ENCODE measurements at places on chromosomes 13 and 19. TPM values are rescaled to one million over a fixed set of nuclear protein-coding genes. Genes with fewer than 3 reads are reported as not detected.

CCDC61 gene
- total RNA-seq = 6.2 TPM

ICAM1 gene
- 4.9 TPM for total RNA-seq

PSG5 gene
- total RNA-seq = not detected

RFPL4A gene
- total RNA-seq = not detected

WDR83 gene
- total RNA-seq = 8.5 TPM

ZNF234 gene
- 16.6 TPM for total RNA-seq

LYPD5 gene
- total RNA-seq = 0.40 TPM

TMEM38A gene
- 5.4 TPM for total RNA-seq

PLPPR2 gene
- total RNA-seq = 12.1 TPM

NXNL1 gene
- not detected for total RNA-seq

PSPN gene
- 0.79 TPM for total RNA-seq

TMEM205 gene
- 59.2 TPM for total RNA-seq

CEACAM5 gene
- not detected for total RNA-seq

PEAK3 gene
- not detected for total RNA-seq

PNMA8B gene
- 2.1 TPM for total RNA-seq

CLN5 gene
- total RNA-seq = 27.3 TPM

DBP gene
- total RNA-seq = 6.7 TPM

GPR180 gene
- 6.9 TPM for total RNA-seq

MED29 gene
- 14.5 TPM for total RNA-seq

SYNE4 gene
- total RNA-seq = 0.25 TPM

PEPD gene
- total RNA-seq = 69.3 TPM

CRX gene
- total RNA-seq = not detected

TEX29 gene
- total RNA-seq = 0.12 TPM

SMIM44 gene
- total RNA-seq = not detected

TTYH1 gene
- total RNA-seq = not detected

MBOAT7 gene
- total RNA-seq = 24.0 TPM

PALM gene
- total RNA-seq = 5.8 TPM

ACP7 gene
- total RNA-seq = 0.12 TPM

KIR2DL3 gene
- total RNA-seq = not detected

IQCN gene
- 0.87 TPM for total RNA-seq

SLC5A5 gene
- total RNA-seq = not detected

TBC1D4 gene
- total RNA-seq = 4.0 TPM

CILP2 gene
- total RNA-seq = under 0.01 TPM

VAV1 gene
- not detected for total RNA-seq

MBD3L3 gene
- total RNA-seq = not detected

LEUTX gene
- total RNA-seq = not detected

IZUMO4 gene
- total RNA-seq = 1.6 TPM

FAM124A gene
- 8.9 TPM for total RNA-seq

ZNF302 gene
- total RNA-seq = 16.4 TPM

SBSN gene
- total RNA-seq = 0.66 TPM

BIVM gene
- 14.9 TPM for total RNA-seq

DDA1 gene
- total RNA-seq = 39.7 TPM

ABCC4 gene
- total RNA-seq = 11.0 TPM

KRTDAP gene
- total RNA-seq = not detected

HSH2D gene
- not detected for total RNA-seq

RPS19 gene
- 1,270 TPM for total RNA-seq

DLEU7 gene
- total RNA-seq = not detected

GPR32 gene
- not detected for total RNA-seq

NOSIP gene
- 81.4 TPM for total RNA-seq

METTL21C gene
- not detected for total RNA-seq

THSD8 gene
- not detected for total RNA-seq

MARCHF2 gene
- total RNA-seq = 103 TPM

DIAPH3 gene
- total RNA-seq = 13.6 TPM

RETN gene
- not detected for total RNA-seq

INSL3 gene
- not detected for total RNA-seq

RNF113B gene
- not detected for total RNA-seq

CLDN10 gene
- not detected for total RNA-seq
